ENCODE measurements at places on chromosomes 12 and 14. TPM values are rescaled to one million over a fixed set of nuclear protein-coding genes. Genes with fewer than 3 reads are reported as not detected.

GRCh38 chr14:98924046-98924445, 348.0 kb downstream of the BCL11B start:
- DNase-seq: no peak

- DNase-seq: no peak
Measured at GRCh38 chr12:12715128-12715458, 2.1 kb upstream of the CDKN1B start.

DNA sequence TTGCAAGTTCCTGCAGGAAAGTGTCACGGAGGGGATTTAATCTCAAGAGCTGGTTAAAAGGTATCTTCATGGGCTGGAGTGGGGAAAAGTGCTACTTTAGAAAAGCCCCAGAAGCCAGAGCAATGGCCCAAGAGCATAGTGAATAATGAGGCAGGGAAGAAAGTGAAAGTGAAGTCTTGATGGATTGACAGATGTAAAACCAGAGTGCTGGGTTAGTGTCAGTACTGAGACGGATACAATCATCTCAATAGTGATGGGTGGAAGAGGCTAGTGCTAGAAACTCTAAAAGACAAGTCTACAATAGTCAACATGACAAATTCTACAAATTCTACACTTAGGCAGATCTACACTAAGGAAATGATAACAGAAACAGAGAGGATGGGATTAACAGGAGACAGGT, 68.1 kb downstream of the CIT start:
- no peak for DNase-seq

DNA sequence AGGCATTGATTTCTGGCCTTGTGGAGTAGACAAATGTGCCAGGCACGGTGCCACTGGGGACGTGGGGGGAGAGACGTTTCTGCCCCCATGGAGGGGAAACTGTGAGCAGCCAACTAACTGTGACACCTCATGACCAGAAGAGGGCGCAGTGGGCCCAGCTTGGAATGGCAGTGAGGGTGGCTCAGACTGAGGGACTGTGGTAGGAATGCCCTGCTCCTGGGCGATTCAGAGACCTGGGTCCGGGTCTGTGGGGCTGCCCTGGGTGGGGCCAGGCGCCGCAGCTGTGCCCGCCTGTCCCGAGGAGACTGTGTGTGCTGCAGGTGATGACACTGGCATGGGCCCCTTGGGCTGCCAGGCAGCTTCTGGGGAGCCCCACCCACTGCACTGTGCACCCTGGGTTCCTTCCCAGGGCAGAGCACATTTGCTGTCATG, 60.6 kb downstream of the SLC25A47 start:
- DNase-seq: peak; percentile 51

- no peak for DNase-seq
Measured at GRCh38 chr12:88420457-88420856, 159.8 kb downstream of the KITLG start.

- no peak for DNase-seq
Measured at GRCh38 chr12:120818416-120818815, 85.7 kb downstream of the SPPL3 start.

PLEKHD1 gene
- polyA plus RNA-seq: 0.07 TPM

CCDC175 gene
- not detected for polyA plus RNA-seq

LPAR5 gene
- 0.86 TPM for polyA plus RNA-seq

FOXG1 gene
- 0.20 TPM for polyA plus RNA-seq

All from right cardiac atrium (tissue), 5 donors.